ENCODE measurements at places on chromosomes 2 and 18.

DNA sequence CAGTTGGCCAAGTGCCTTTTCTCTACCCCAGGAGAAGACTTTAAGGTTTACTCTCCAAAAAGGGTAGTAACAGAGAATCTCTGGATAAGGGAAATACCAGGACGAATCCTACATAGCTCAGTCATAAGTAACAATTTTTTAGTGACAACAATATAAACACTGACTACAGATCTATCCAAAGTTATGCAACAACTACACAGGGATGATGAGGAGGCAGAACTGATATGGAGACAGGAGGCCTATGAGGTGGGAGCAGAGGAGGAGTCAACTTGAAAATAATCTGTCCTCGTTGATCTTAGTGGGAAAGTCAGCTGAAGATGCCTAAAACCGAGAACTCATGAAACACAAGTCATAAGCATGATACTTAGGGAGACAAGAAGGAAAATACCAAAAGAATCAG is 40.2 kb downstream of the SLC35F5 start:
- no peak for DNase-seq

DNA sequence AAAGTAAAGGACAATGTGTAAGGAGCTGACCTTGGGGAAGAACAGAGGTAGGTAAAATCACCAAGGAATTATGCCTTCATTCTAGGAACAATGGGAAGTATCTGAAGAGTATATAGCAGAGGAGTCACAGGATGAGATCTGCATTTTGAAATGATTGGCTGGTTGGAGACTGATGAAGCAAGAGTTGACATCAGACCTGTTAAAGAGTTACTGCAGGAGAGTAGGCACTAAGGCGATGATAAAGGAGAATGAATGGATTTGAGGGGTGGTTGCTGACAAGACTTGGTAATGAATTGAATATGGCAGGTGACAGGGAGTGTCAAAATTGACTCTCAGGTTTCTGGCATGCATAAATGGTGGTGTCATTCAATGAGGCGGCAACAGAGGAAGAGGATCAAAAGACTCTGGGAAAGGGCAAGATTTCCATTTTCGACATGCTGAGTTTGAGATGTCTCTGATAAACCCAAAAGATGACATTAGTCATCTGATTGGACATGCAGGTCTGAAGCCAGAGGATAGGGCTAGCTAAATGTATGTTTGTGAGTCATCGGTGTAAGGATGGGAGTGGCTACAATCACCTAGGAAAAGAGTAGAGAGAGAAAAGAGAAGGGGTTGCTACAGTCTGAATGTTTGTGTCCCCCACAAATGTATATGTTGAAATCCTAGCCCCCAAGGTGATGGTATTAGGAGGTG is 236.5 kb downstream of the DYM start:
- DNase-seq: no peak

- DNase-seq: no peak
These were observed at the start of gene PLB1 for GRCh38 chr2:28495551-28496250. TSS of gene PLB1 (plus strand) at chr2:28496060. CDS start at chr2:28496115, 55 bp downstream.

GRCh38 chr18:10713409-10713808 is 187.6 kb downstream of the NAPG start:
- no peak for DNase-seq

DNA sequence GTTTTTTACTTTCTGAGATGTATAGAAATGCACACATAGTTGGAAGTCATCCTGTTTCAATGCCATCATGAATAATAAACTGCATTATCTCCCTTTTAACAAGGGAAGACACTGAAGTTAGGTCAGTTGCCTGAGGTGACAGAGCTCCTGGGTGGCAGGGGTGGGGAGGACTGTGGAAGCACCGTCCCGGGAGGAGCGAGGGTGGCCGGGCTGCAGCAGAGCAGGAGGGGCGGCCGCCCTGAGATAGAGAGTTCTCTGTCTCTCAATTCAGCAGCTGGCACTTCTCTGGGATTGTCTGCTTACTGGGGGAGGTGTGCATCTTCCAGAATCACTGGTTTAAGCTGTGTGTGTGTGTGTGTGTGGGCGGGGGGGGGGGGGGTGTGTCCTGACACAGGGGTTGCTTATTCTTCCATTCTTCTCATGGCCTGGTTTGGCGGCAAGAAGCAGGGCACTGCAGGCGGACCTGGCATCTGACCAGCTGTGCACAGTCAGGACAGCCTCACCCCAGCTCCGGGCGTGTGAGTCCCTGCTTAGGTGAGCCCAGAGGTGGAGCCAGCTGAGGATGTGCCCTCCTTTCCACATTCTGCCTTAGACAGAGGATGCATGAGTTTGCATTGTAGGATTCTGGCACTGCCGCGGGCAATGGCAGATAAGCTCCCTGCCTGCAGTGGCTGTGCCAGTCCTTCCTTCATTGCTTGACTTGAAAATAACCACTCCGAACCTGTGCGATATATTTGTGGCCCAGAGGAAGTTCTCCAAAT is 40.4 kb downstream of the VWA3B start:
- DNase-seq: no peak

DNA sequence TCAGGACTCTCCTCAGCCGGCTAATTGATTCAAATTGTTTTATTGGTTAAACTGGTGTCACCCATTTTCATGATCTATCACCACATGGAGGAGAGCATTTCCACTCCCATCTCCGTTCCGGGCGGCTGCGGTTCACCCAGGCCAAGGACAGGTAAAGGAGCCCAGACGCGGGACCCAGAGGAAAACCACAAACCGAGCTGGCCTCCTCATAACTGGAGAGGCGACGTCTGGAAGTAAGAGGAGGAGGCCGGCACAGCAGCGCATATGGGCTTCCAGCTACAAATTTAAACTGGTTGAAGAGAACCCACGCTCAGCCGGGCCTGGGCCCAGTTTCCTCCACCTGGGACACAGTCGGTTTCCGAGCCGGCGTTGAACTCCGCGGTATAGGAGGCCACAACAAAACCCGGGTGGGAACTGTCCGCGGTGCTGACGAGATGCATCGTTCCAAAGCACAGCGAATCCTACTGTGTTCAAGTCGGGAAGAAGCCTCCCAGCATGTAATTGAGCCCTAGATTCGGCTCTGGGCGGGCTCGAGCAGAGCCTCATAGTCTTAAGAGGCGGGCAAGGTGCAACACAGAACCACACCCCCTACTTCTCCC is 3.0 kb upstream of the SKOR2 start:
- no peak for DNase-seq

DNA sequence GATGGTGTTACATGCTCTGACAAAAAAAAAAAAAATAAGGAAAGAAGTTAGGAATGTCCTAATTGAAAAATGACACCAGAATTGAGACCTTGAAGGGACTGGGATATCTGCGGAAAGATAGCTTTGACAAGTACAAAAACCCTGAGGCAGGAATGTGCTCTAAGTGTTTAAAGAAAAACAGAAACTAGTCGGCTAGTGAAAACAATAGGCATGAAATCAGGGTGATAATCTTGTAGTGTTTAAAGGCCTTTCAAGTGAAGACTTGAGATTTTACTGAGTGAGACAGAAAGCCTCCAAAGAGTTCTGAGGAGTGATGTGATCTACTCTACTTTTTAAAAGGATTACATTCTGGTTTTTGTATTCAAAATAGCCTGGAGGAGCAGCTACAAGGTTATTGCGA is 107.4 kb downstream of the COBLL1 start:
- no peak for DNase-seq

DNA sequence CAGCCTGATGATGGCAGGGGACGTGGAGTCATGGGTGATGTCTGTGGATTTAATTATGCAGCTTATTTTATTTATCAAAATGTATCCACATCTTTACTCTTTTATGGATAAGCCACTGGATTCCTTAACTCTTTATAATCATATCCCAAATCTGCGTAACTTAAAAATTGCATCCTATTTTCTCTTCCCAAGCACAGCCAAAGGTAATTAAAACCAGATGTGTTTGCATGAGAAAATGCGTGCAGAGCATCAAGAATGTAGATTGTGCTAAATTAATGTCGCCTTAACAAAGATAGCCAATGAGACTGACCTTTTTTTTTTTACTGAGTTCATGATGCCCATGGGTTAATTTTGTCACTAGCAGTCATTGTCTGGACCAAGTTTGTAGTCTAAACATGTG is 10.0 kb downstream of the SH3RF3 start:
- DNase-seq: no peak

GRCh38 chr18:49021433-49022129 is 70.8 kb upstream of the SMAD7 start:
- DNase-seq: no peak

GRCh38 chr2:134250840-134251461 is 2.9 kb upstream of the MGAT5 start:
- DNase-seq: no peak

DNA sequence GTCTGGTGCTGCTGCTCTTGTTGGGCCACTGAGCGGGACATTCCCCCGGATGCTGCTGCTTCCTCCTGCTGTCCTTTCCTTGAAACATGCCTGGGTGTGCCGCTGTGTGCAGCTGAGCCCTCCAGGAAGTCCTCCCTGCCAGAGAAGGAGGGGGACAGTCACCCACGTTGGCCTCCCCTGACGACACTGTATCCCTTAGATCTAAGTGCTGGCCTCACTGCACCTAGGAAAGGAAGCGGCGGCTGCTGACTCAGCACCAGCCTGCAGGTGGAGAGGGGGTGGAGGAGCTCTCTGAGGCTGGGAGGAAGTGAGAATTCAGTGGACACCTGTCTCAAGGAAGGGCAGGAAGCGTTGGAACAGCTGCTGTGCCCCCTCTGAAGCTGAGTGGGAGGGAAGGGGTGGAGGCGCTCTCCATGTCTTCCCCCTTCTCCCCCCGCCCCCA is 239.8 kb downstream of the HAUS1 start:
- DNase-seq: no peak

DNA sequence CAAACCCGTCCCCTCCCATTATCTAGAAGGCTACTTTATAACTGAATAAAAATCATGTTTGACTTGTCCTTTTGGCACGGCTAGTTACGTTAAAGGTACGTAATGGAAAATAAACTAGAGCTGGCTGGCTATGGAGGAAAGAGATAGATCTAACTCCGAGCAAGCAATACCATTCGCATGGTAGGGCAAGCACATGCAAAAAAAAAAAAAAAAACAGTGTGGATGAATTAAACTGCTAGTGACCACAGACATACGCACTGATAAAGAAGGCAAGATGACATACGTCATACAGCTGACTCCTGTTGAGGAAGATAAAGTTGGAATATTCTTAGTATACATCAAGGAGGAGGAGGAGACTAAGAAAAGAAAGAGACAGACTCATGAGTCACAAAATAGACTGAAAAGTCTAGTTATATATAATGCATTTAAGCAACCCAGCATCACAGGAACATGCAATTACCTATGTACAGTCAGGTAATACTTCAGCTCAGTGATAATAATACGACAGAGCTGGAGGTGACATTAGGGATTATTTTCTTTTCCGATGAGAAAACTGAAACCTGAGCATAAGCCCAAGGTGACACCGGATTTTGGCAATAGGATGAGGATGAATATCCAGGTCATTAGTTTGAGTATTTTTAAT is 37.9 kb upstream of the NARS1 start:
- DNase-seq: no peak

DNA sequence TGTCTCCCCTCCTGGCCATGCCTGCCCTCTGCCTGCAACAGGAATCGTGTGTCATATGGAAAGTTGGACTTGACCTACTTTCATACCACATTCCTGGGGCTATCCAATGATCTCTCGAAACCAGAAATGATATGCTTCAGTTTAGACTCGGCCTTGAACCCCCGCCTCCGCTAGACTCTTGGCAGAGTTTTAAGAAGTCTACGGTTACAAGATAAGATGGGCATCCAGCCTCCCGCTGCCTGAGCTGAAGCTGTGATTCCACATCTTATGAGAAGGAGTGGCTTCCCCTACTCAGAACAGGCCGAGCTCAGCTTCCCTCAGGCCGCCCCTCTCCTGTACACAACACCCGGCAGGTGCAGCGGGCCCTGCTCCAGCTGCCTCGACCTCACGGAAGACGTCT is 73.9 kb downstream of the MTCL1 start:
- DNase-seq: no peak

DNA sequence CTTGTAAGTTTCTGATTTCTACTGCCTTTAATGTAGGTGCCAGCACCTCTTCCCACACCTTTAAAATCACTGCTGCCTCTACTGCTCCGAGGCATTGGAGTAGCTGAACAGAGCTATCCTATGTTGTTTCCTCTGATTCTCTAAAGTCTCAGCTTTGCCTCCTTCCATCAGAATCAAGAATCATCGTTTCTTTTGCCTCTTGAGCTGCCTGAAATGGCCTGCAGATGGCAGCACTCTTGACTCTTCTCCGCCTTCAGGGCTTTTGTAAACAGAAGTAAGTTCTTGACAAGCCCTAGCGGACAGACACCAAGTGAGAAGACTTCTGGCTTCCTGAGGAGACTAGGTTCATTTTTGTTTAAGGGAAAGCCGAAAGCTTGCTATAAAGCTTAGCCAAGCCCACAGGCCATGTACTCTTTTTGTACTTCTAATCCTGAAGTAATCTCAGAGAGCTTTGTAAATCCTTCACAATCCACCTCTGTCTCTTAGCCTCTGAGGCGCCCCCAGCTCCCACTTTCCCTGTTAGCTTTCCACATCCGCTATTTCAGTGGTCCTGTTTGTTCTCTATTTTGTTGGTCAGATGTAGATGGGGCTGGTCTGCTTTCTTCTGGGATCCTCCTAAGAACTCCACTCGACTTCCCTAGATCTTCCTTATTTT is 48.4 kb downstream of the GTF3C3 start:
- peak; percentile 40 for DNase-seq

GRCh38 chr2:48694149-48694548 is 61.4 kb downstream of the LHCGR start:
- no peak for DNase-seq

- DNase-seq: no peak
These were observed 53.3 kb downstream of the ZNF236 start for GRCh38 chr18:76875390-76876325.

GRCh38 chr18:63058521-63058920 is 261.0 kb downstream of the BCL2 start:
- DNase-seq: no peak

DNA sequence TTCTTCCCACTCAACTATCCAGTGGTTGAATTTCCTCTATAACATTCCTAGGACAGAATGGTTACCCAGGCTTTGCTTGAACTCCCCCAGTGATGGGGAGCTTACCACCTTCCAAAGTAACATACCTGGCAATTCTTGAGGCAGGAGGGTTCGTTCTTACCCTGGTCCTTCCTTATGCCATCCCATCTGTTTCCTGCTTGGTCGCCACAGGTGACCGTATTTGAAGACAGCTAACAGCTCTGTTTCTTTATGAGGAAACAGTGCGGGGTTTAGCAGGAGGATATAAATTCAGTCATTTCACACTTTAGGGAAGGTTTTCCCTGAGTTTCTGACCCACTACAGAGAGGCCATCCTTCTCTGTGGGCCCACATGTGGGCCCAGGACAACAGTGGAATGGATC is 42.6 kb downstream of the FOSL2 start:
- no peak for DNase-seq

DNA sequence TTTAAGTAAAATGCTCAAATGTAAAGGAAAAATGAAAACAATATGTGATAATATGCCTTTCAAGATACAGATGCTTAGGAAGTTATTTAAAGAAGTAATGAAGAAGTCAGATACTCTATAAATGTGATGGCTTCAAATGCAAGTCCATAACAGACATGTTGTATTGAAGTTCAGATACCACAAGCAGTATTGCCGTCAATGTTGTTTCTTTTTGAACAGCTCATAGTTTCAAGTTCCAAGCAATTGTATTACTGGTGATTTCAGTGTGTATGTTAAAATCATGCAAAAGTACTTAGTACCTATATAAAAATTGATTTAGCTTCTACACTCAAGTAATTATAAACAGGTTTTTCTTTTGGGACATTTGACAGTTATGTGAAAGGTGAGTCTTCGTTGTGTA is 24.9 kb downstream of the KCMF1 start:
- no peak for DNase-seq

GRCh38 chr2:24971536-24972314 is at the start of gene DNAJC27:
TSS of gene DNAJC27 (minus strand) at chr2:24971955. CDS start at chr2:24971904, 51 bp downstream.
- peak; percentile 94 for DNase-seq

GRCh38 chr2:47404356-47404755 is 1.4 kb downstream of the MSH2 start:
- DNase-seq: no peak

GRCh38 chr2:221001381-221001801 is 570.7 kb downstream of the EPHA4 start:
- no peak for DNase-seq
